Vagina (tissue), 2 donors: ENCODE measurements at places on chromosomes 1 and 21. TPM values are rescaled to one million over a fixed set of nuclear protein-coding genes. Genes with fewer than 3 reads are reported as not detected.

DNA sequence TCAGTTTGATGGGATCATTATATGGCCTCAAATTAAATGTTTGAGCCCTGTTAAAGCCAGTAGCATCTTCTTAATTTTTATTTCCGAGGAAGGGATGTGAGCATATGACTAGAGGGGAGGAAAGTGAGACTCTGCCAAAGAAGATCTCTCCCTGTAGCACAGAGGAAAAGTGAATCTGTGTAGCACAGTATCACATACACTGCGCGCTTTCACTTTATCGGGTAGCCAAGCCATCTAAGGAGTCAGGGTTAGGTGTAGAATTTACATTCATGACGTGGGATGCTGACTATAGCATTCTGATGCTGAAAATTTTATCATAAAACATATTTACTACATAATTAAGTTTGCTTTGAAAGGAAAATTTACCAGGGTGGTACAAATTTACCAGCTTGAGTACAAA lies 24.0 kb downstream of the LRRC8D start:
- no peak for DNase-seq

DNA sequence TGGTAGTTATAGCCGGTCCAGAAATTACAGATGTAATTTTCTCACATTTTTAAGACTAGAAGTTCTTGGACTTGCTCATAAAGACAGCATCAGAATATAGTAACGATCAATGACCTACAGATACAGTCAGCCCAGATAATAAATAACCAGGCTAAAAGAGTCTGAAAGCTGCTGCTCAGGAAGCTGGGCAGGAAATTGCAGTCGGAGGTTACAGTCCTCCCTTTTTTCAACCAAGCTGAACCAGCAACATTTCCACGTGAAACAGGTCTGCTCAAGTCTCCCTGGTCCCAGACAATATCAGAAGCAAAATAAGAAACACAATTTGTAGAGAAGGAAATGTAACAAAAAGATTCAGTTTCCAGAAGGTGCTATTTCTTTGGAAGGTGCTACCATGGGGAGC lies 457.4 kb downstream of the SIPA1L2 start:
- no peak for DNase-seq

GRCh38 chr1:212485913-212486618 lies 53.3 kb downstream of the NENF start:
- no peak for DNase-seq

- DNase-seq, result no peak
Observed at GRCh38 chr21:40668555-40669275, 178.2 kb downstream of the DSCAM start.

- DNase-seq, result no peak
Observed at GRCh38 chr1:47161298-47162040, 24.2 kb downstream of the CYP4A22 start.

DNA sequence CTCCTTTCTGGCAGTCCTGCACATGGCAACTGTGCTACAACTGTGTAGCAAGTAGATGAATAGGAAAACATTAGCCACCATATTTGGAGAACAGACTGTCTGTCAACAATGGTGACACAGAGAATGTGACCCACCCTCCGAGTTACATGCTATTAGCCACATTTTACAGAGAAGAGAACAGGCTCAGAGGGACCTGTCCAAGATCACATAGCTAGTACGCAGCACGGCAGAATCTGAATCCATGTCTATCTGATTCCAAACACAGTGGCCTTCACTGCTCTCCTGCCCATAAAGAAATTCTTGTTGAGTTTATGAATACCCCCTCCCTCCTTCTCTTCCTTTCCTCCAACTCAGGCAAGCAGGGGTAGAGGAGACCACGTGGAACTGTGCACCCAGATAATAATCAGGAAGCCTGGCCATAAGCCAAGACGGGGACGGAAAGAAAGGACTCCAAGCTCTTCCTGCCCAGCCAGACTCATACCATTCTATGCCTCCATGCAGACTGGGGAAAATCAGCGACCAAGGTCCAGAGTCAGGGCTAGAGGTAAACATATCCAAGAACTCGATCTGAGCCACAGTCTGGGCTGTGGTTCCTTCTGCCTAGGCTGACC lies 78.8 kb downstream of the TRABD2B start:
- no peak for DNase-seq

DNA sequence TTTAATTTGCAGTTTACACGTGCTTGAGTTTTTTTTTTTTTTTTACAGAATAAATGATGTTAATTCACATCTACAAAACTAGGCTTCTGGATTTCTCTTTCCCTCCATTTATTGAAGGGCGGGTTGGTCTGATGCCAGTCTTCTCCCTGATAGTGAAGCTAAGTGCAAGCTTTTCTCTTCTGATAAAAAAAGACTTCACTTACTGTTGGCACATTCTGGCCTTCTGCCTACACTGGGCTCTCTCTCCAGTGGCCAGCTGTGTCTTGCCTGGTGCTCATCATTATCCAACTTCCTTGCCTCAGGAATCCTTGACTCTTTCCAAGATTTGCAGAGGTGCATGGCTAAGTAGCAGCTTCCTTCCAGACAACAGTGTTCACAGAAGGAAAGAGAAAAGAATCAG lies 7.6 kb upstream of the RAP1A start:
- no peak for DNase-seq

- DNase-seq, result no peak
Observed at GRCh38 chr1:208521534-208521933, 277.4 kb upstream of the PLXNA2 start.

- no peak for DNase-seq
Observed at GRCh38 chr1:211816586-211816985, 14.0 kb downstream of the LPGAT1 start.

DNA sequence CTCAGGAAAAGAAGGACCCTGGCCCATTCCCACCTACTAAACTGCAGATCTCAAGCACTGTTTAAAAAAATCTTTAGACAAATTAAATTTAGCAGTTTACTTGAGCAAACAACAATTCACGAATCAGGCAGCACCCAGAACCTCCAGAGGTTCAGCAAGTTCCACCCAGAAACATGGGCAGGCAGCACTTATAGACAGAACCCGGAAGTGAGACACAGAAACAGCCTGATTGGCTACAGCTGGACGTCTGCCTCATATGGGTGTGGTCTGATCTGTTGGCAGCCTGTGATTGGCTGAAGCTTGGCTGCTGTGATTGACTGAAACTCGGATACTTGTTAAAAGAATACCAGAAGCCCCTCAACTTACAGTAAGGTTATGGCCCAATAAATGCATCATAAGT lies 34.7 kb upstream of the COL6A2 start:
- DNase-seq, result no peak

DNA sequence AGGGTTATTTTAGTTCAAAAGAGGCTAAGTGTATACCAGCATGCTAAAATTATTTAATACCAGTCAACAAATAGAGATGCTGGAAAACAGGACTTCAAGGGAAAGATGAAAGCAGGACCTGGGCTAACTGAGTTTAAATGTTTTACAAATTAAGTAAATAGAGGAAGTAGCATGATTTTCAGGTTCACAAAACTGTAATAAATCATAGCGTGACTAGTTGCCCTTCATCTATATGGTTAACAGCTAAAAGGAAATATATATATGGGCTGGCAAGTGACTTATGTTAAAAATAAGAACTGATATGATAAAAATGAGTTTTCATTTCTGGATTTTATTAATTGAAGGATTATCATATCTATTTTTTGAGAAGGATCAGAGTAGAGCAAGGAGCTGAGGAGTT lies 25.6 kb downstream of the DPYD start:
- no peak for DNase-seq

GRCh38 chr1:27099135-27099586 lies 55.8 kb downstream of the SLC9A1 start:
- no peak for DNase-seq

GRCh38 chr21:28979092-28979491 lies 13.6 kb downstream of the LTN1 start:
- DNase-seq, result no peak

GRCh38 chr1:33149453-33150190 lies 32.2 kb downstream of the TRIM62 start:
- no peak for DNase-seq

DNA sequence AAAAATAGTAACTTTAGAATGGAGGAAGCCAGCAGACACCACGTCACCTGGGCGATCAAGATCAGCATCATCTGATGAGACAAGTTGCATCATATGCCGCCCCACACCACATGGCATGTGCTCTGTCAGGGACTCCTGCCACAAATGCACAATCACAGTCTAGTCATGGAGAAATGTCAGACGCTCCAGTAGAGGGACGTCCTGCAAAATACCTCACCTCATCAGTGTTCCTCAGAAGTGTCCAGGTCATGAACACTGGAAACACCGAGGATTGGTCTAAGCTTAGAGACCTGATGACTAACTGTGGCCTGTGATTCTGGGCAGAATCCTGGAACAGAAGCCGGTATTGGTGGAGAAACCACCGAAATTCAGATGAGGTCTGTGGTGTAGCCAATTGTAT lies 14.3 kb downstream of the ADARB1 start:
- DNase-seq, result no peak

- no peak for DNase-seq
Observed at GRCh38 chr1:236920286-236920894, 83.9 kb downstream of the MT1HL1 start.

GRCh38 chr1:20663365-20663764 lies 2.2 kb upstream of the DDOST start:
- DNase-seq, result no peak

GRCh38 chr1:192892934-192893333 lies 84.1 kb downstream of the RGS2 start:
- no peak for DNase-seq

DNA sequence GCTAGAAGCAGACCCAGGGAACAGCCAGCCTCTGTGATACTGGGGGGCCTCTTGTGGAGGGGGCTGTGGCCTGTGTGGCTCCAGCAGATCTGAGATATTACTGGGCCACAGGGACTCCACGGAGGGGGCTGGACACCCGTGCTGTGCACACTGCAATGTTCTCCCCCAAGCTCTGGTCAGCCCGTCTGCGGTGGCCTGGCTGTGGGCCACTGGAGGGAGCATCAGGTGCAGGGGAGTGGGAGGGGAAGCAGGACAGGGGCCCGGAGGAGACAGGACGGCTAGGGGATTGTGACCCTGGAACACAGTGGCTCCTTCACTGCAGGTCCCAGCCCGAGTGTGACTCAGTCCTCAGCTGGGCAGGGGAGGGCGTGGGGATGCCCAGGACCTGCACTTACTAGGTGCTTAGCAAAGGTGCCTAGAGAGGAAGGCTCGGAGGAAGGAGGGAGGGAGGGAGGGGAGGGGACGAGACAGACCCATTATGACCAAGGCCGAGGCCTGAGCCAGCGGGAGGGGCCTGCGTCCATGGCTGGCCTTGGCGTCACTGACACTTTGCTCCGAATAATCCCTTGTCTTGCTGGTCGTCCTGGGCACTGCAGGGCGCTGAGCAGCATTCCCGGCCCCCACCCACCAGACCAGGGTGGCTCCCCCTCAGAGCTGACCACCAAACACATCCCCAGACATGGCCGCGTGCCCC lies 44.2 kb downstream of the PRDM16 start:
- DNase-seq, result no peak

DNA sequence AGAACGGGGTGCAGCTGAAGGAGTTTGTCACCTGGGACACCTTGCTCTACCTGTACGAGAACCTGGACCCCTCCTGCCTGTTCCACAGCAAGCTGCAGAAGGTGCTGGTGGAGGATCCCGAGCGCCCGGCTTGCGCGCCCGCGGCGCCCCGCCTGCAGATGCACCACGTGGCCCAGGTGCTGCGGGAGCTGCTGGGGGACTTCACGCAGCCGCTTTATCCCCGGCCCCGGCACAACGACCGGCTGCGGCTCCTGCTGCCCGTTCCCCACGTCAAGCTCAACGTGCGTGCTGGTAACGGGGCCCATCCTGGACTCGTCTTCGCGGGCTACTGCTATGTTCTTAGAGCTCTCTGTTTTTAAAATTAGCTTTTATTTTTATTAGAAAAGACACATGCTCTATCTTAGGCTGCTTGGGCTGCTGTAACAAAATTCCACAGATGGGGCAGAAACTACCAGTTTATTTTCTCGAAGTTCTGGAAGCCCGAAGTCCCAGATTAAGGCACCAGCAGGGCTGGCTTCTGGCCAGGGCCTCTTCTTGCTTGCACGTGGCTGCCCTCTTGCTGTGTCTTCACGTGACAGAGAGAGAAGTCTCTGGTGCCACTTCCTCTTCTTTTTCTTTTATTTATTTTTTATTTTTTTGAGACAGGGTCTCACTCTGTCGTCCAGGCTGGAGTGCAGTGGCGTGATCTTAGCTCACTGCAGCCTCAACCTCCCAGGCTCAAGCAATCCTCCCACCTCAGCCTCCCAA lies 38.1 kb downstream of the TRPM2 start:
- no peak for DNase-seq

- DNase-seq, result no peak
Observed at GRCh38 chr1:82979593-82980236, 1019.2 kb downstream of the TTLL7 start.

DNA sequence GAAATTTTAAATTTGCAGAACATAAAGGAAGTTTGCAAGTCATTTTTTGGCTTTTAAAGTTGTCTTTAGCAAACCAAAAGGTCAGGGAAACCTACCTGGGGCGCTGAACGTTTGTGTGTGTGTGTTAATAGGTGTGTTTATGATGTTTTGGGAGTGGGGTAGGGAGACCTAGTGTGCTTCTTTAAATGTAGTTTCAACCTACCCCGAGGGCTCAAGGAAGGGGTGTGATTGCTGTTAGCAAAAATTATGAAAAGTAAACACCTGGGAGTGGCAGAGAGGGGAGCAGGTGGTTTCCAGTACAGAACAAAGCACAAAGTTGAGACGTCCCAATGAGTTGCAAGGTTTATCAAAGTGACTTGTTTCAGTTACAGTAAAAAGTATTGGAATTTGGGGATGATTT lies 58.7 kb upstream of the WDR26 start:
- DNase-seq, result no peak

- no peak for DNase-seq
Observed at GRCh38 chr1:44220001-44220751, 6.9 kb downstream of the DMAP1 start.

GRCh38 chr21:35428001-35428320 lies 378.9 kb upstream of the RUNX1 start:
- no peak for DNase-seq

- no peak for DNase-seq
Observed at GRCh38 chr1:248013229-248013710, at the start of gene OR2L5. TSS of gene OR2L5 (plus strand) at chr1:248013660. CDS start at chr1:248021948, 8,288 bp downstream.

DNA sequence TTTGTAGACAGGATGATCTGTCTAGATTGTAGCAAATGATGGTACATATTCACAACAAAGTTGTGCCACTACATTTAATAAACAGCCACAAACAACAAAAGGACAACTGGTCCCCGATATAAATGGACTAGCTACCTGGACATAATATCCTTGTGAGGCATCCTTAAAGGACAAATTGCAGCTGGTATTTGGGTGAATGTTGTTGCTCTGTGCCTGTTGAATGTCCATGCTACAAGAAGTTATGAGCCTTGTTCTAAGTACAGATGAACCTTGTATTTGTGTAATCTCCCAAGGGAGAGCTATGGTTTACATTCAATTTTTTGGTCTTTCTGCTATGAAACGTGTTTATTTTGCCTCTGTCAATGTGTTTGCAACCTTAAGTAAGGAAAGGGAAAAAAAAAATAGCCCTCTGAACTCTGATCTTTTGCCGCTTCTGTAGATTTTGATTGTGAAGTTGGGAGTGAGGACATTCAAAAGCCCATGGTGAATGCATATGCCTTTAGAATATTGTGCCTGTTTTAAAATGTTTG lies 26.5 kb downstream of the SFT2D2 start:
- DNase-seq, result no peak

Gene BRDT
- total RNA-seq, result not detected

Gene NDUFS2
- 104 TPM for total RNA-seq

Gene CLIC6
- 8.3 TPM for total RNA-seq

Gene MYBPH
- total RNA-seq, result not detected

Gene CFAP410
- total RNA-seq, result 24.3 TPM

Gene TOR1AIP2
- 53.8 TPM for total RNA-seq

Gene ENAH
- total RNA-seq, result 62.4 TPM

Gene GBP4
- total RNA-seq, result 8.3 TPM

Gene OR2T2
- total RNA-seq, result not detected

Gene HMCN1
- 10.6 TPM for total RNA-seq

Gene RAB3B
- 2.0 TPM for total RNA-seq

Gene PDZK1IP1
- total RNA-seq, result 55.2 TPM

Gene DMBX1
- total RNA-seq, result 0.25 TPM
